Pancreas (tissue), 10 donors: ENCODE measurements at places on chromosomes 5 and 9. TPM values are rescaled to one million over a fixed set of nuclear protein-coding genes. Genes with fewer than 3 reads are reported as not detected.

GRCh38 chr9:13388157-13388556, 108.7 kb upstream of the MPDZ start:
- DNase-seq, result no peak

GRCh38 chr5:137822158-137822764, 45.4 kb upstream of the MYOT start:
- no peak for DNase-seq

GRCh38 chr5:158388021-158388420, 529.1 kb upstream of the CLINT1 start:
- peak; percentile 13 for DNase-seq

DNA sequence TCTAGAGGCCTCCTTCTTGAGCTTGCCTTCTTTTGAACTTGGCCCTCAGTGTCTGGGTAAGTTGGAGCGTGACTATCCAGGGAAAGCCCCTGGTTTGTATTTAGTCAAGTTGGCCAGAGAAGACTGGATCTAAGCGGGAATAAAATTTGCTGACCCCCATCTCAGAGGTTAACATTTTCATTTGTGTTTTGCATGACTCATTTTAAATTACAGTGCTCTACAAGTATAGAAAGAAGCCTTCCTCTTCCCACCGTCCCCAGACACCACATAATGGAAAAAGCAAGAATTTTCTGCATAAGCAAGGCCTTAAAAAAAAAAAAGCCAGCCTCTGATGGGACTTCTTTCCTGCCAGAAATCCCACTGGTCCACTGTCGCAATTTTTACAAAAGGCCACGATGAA, 27.2 kb downstream of the PIK3R1 start:
- DNase-seq, result no peak

GRCh38 chr5:151678713-151679112, 8.0 kb downstream of the SPARC start:
- no peak for DNase-seq

- DNase-seq, result no peak
These were observed 131.8 kb downstream of the EFNA5 start for GRCh38 chr5:107538805-107539445.

GRCh38 chr5:122507581-122507980, 195.5 kb downstream of the SNCAIP start:
- DNase-seq, result no peak

DNA sequence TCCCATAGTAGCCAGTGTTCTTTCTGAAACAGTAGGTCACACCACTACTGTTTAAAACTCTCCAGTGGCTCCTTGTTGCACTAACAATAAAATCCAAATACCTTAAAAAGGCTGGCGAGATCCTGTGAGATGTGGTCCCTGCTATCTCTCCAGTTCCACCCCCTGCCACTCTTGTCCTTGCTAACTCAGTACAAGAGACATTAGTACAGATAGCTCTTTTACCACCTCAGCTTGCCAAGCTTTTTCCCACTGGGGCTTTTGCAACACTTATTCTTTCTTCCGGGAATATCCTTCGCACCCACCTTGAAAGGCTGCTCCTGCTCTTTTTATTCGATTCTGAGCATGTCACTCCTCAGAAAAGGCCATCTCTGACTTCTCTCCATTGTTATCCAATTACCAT, 14.9 kb downstream of the NIPSNAP3B start:
- DNase-seq, result no peak

DNA sequence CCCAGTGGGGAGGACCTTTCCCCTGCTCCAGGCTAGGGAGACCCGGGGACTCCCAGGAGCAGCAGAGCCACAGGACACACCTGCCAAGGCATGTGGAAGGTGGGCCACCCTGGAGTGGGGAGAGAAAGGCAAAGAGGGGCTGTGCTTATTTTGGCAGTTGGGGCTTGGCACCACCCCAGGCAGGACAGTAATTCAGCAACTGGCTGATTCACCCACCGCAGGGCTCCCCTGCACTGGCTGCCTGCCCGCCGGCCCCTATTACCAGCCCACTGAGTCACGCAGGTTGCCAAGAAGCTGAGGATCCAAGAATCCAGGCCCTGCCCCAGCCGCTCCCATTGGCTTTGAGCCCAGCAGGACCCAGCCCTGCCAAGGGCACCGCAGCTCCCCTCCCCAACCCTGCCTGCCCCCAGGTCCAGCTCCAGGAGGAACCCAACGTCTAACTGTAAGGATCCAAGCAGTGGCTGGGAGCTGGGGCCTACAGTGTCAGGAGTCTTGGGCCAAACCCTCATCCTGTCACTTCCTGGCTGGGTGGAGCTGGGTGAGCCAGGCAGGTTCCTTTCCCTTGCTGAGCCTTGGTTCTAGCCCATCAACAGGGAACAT, 14.2 kb upstream of the RALGDS start:
- DNase-seq, result peak; percentile 52

Gene SPARC
- total RNA-seq, result 191 TPM

Gene CDH9
- total RNA-seq, result not detected
